ENCODE measurements at places on chromosomes 1 and 21.

DNA sequence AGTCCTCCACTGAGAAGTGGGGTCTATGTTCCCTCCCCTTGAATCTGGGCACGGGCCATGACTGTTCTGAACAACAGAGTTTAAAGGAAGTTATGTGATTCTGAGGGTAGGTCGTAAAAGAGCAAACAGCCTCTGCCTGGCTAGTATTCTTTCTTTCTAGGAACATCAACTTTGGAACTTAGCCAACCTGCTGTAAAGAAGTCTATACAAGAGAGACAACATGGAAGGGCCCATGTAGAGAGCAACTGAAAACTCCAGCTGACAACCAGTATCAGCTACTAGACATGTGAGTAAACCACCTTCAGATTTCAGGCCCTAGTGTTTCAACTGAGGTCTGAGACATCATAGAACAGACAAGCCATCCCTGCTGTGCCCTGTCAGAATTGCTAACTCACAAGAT lies 7.5 kb downstream of the SELENOF start:
- DNase-seq, result no peak

- no peak for DNase-seq
Observed at GRCh38 chr1:234836776-234837357, 226.9 kb upstream of the IRF2BP2 start.

DNA sequence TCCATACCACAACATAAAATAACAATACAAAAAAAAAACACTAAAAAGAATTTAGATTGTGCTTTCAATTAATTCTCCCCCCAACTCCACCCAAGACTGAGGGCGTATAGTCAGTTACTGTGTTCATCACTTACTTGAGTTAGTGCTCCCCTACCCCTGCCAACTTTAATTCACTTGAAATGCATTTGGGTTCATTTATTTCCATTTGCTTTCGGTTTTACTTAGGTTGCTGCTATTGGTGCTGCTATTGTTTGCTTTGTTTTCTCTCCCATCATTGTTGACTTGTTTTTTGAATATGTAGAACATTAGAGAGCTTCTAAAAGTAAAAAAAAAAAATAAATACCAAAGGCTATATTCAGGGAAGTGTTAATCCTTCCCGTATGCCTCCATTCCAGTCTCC lies 10.7 kb upstream of the CYYR1 start:
- DNase-seq, result no peak

DNA sequence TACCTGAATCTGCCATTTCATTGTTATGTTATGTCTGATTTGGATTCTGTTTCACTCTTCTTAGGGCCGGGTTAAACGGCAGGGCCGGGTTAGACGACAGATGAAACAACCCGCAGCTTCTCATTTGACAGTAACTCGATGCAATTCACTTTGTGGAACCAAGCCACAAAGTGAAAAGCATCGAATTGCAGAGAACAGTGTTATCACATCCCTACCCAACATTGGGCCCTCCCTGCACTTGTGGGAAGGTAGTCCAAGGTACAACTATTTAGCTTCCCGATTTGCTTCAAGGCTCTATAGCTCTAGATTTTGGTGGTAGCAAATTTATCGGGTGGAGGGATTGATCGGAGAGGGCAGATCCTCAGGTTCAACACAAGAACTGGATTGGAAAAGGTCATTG lies 17.0 kb downstream of the SON start:
- no peak for DNase-seq

- DNase-seq, result no peak
Observed at GRCh38 chr1:2575801-2576663, 10.5 kb upstream of the PRXL2B start.

DNA sequence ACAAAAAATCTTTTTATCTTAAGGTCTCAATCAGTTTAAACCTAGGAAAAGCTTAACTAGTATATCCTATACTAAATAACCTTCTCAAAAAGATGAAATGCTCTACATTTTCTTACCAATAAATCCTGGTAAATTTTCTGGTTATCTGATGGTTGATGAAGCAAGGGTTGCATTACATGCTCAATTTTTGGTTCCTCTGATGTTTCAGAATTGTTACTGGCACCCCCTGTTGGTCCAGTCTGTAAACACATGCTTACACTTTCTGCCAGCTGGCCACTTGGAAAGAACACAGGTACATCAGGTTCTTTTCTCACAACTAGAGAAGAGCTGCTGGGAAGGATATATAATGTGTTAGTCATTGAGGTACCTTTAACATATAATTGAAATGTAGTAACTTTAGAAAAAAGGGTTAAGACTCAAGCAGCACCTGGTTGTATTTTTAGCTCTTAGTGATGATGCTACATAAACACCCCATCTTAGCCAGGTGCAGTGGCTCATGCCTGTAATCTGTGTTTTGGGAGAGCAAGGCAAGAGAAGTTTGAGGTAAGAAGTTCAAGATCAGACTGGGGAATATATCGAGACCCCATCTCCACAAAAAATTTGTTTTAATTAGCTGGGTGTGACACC lies 30.9 kb upstream of the TAL1 start:
- DNase-seq, result peak; percentile 64

DNA sequence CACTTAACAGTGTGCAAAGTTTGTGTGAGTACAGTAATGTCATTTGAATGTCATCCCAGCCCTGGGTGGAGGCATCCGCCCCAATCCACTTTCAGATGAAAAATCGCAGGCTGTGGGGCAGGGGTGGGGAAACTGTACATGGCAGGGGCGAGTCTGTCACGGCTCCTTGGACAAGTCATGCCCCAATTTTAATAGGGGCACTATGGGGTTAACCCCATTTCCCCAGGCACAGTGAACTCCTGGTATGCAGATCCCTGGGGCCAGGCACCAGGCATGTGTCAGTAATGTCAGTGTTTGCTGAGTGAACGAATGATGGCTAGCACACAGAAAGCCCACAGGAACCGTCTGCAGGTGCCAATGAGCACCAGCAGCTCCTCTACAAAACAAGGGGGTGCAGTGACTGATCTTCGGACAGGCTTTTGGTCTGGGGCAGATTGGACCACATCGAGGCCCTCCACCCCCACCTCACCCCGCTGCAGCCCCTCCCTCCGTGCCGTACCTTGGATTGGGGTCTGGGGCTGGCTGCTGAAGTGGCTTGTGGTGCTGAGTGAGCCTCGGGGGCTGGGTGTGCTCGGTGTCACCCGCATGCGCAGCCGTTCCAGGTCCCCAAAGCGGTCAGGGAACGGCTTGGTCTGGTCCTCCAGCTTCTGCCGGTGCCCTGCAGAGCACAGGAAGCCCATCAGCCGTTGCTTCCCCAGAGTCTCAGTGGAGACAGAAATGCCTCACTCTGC lies 23.2 kb downstream of the RUNX3 start:
- DNase-seq, result no peak

DNA sequence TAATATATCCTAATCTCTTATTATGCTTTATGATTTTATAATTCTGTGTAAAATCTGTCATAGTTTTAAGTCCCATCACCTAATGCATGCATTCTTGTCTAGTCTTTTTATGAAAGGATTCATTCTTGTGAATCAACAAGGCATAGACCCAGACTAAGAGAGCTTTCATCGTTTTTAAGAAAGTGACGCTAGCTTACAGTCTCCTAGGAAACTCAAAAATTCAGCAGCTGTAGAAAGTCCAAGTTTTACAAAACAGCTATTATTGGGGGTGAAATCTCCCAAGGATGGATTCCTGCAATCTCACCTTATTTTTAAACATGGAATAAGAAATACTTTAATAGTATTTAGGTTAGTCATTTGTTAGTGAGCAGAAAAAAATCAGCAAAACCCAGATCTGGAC lies 104.7 kb downstream of the NCAM2 start:
- DNase-seq, result no peak

DNA sequence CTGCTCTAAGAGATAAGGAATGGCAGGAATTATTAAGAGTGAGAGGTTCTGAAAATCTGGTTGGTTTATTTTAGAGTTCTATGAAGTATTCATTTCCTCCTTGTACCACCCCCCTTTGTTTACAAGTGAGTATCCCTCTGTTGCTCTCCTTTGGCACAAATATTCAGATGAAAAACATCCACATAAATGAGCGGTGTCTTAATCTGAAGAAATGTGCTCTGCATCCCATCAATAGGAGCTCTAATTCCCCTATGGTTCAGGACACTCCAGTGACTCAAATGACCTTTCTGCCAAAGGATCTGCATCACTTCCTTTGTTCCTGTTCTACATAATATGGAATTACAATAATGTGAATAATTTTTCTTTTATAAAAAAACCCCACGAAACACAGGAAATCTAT lies 16.6 kb downstream of the DDAH1 start:
- DNase-seq, result no peak

- no peak for DNase-seq
Observed at GRCh38 chr1:145786271-145786670, 37.6 kb downstream of the RNF115 start.

- DNase-seq, result peak; percentile 56
Observed at GRCh38 chr1:228082918-228083870, 686 bp downstream of the ARF1 start.

- no peak for DNase-seq
Observed at GRCh38 chr21:37383086-37383485, 16.5 kb downstream of the DYRK1A start.

DNA sequence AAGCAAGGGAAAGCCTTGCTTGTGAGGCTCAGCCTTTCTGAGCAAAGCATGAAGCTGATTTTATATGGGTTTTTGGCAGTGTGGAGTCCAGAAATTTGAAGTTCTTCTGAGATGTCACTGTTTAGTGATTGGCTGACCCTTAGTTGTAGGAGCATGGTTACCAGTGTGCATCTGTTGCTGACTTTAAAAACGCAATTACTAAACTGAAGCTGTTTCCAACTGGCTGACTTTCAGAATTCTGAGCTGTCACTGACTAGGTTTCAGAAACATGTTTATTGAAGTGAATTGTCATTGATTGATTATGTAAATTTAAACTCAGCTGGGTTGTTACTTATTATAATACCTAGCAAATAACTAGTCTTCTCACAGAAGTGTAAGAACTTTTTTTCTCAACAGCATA lies 89.4 kb downstream of the PDE4B start:
- no peak for DNase-seq

GRCh38 chr1:70033266-70033873 lies 172.0 kb downstream of the LRRC40 start:
- no peak for DNase-seq

GRCh38 chr1:168084396-168085231 lies 52.1 kb downstream of the GPR161 start:
- peak; percentile 49 for DNase-seq

DNA sequence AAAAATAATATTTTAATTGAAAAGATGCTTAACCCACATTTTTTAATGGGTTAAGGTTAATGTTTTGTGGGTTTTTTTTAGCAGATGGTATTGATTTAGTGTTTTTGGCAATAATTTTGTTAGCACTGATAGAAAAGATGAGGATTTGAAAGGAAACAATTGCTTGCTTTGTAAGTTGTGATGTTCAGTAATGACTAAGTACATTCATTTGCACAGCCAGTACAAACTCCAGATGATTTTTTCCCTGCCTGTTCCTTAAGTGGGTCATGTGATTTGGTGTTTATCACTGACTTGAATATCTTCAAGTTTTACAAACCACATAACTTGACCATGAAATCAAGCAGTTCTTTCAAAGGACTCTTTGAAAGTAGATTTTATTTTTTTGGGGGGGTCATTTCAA lies 15.0 kb downstream of the DISP1 start:
- DNase-seq, result no peak

- no peak for DNase-seq
Observed at GRCh38 chr1:93317207-93317606, 28.5 kb upstream of the DR1 start.

- no peak for DNase-seq
Observed at GRCh38 chr1:230114237-230114651, 47.2 kb downstream of the GALNT2 start.

DNA sequence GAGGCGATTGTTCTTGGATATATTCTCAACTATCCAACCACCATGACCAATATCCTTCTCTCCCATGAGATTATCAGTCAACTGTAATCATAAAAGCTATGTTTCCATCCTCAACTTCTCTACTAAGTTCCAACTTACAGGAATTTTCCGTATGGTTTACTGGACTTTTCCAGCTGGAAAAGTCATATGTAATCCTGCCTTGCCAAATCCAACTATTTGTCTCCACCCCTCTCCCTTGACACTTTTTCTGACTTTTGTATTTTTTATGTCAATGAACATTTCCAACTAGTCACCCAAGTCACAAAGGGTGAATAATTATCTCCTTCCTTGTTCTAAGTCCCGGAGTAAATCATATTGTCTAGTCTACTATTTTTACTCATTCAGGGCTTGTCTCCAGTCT lies 293.1 kb downstream of the USP25 start:
- no peak for DNase-seq

- DNase-seq, result peak; percentile 57
Observed at GRCh38 chr1:166813508-166814223, 25.6 kb upstream of the POGK start.

DNA sequence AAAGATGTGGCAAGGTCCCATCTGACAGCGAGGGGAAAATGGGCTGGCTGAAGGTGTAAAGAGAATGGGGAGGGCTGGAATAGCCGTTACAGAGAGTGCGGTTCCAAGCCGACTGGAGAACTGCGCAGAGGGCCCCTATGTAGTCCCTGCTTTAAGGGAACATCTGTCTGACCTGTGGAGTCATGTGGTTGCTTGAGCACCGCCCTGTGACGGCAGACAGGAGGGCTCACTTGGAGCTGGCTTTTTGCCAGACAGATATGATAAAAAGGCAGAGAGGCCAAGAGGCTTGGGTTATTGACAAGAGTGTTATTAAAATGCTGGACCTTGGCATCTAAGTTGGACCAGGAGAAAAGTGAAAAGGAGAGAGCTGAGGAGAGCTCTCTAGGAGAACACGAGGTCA lies 5.9 kb upstream of the PTPRF start:
- no peak for DNase-seq

Measured in ACHN (cell line).